ENCODE measurements at places on chromosomes 2 and 18. TPM values are rescaled to one million over a fixed set of nuclear protein-coding genes. Genes with fewer than 3 reads are reported as not detected.

DNA sequence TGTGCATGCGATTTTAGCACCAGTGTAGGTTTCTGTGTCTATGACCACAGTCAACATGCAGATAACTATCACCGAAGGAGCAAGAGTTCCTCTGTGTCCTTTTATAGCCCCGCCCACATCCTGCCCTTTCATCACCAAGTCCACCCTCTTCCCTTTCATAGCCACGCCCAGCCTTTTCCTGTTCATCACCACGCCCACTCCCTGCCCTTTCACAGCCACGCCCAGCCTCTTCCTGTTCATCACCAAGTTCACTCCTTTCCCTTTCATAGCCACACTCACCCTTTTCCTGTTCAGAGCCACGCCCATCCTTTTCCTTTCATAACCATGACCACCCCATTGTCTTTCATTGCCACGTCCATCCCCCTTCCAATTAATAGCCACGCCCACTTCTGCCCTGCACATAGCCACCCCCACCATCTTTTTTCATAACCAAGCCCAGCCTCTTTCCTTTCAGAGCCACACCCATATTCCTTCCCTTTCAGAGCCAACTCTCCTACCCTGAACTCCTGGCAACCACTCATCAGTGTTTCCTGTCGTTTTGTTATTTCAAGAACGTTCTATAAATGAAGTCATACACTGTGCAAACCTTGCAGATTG, 273.9 kb downstream of the MYT1L start:
- DNase-seq = peak; percentile 46

DNA sequence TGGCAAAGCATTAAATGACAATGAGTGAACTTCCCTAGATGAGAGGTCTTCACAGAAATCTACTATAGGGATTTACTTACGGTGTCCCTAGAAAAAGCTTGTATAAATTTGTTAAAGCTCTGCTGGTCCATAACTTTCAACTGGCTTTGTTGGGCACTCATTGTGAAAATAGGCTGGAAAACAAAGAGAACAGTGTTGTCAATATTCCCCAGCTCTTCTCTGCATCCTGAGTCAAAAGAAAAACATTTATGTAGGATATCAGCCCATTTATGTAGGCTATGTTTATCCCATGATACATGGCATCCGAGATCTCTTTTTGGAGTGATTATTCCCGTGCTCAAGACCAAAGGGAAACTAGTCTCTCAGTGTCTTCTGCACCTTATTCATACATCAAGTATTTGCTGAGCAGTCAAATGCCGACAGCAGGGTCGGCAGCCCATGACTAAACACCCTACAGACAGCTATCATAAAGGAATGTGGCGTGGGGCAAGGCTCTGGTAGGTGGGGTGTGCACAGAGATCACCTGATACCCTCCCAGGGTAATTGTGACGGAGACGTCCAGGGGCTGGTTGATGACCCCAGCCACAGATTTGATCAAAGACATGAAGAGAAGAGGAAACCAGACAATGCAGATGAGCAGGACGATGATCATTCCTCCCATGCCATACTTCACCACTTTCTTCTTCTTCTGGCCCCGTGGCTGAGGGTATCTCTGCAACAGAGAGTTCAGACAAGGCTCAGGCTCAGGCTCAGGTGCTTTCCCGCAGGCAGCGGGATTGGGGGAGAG, 155.9 kb downstream of the NAPG start:
- no peak for DNase-seq

- no peak for DNase-seq
Measured at GRCh38 chr2:17101596-17101995, 416.6 kb downstream of the RAD51AP2 start.

The IL36RN gene
- not detected for total RNA-seq

The CNTNAP5 gene
- total RNA-seq = 0.34 TPM

The SLC38A11 gene
- total RNA-seq = not detected
